ENCODE measurements at places on chromosomes 13 and 19.

DNA sequence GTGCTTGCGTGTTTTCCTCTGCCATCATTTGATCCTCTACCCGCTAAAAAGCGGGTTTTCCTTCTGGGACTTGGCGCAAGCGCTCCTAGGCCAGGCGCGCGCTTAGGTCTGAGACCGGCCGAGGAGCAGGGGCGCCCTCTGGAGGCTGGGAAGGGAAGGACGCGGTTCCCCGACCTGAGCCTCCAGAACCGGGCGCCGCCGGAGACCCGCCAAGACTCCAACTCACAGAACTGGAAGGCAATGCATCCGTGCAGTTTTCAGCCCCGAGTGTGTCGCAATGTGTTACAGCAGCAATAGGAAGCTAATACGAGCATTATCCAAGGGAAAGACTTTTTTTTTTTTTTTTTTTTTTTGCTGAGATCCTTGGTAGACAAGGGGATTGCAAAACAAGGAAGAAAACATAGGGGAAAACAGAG is 190.9 kb downstream of the COL4A1 start:
- peak; percentile 33 for DNase-seq

DNA sequence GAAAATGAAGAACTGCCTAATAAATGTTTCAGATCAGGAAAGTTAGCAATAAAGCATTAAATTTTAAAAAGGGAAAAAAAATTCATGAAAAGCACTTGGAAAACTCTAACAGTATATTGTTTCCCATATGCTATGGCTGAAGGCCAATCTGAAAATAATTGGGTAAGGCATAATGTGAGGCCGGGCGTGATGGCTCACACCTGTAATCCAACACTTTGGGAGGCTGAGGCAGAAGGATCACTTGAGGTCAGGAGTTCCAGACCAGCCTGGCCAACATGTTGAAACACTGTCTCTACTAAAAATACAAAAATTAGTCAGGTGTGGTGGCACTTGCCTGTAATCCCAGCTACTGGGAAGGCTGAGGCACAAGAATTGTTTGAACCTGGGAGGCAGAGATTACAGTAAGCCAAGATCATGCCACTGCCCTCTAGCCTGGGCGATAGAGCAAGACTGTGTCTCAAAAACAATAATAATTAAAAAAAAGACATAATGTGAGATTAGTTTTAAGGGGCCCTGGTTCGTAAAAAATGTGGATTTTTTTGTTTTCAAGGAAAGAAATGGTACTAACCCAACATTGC is 15.2 kb downstream of the INTS6 start:
- DNase-seq, result no peak

DNA sequence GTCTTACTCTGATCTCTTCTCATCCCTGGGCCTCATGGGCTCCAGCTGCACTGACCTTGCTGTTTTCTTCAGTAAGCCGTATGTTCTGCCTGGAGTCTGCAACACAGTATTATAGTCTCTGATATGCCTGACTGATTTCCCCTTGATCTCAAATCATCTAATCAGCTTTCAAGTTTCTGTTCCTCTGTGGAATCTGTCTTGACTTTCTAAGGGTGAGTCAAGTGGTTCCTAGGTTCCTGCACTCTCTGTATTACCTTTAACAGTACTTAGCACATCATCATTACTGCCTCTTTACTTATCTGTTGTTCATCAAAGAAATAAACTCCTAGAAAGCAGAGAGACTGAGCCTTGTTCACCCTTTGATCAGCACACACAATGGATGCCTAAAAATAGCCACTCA is 350.7 kb downstream of the LMO7 start:
- DNase-seq, result no peak

- no peak for DNase-seq
Observed at GRCh38 chr13:54852831-54853230, 1824.2 kb downstream of the OLFM4 start.

DNA sequence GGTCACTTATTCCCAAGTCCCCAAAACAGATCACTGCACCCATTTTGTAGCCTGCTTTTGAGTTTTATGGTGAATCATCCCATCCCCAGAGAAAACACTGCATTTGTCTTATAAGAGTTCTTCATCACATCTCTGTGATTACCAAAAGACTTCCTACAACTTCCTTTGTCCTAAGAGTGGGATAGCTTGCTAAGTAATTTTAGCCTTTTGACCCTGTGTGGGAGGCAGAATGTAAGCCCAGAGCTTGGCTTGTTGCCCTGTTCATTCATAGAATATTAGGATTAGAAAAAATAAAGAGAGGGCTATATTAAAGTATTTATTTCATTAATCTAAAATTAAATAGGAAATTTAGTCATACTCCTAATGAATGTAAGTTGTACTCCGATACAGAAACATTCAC is 213.3 kb downstream of the MZT1 start:
- no peak for DNase-seq

DNA sequence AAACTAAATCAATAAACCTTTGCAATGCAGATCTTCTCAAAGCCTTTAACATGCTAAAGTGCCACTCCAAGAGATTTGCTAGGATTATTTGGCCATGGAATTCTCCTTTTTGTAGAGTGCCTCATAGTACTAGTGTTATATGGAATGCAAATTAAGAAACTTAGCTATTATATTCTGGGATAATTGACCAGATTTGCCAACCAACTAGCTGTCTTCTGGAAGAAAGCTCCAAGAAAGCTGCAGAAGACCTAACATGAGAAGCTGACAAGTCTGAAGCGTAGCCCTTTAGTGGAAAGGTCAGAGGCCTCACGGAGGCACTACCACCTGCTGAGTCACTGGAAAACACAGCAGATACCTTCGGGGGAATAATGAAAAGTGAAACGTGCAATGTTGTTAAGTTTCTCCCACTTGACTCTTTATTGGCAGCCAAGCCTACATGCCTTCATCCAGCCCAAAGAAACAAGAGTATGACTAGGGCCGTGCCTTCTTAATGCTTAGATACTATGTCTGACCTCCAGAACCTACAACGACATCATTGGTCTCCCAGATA is 29.8 kb upstream of the KATNAL1 start:
- no peak for DNase-seq

DNA sequence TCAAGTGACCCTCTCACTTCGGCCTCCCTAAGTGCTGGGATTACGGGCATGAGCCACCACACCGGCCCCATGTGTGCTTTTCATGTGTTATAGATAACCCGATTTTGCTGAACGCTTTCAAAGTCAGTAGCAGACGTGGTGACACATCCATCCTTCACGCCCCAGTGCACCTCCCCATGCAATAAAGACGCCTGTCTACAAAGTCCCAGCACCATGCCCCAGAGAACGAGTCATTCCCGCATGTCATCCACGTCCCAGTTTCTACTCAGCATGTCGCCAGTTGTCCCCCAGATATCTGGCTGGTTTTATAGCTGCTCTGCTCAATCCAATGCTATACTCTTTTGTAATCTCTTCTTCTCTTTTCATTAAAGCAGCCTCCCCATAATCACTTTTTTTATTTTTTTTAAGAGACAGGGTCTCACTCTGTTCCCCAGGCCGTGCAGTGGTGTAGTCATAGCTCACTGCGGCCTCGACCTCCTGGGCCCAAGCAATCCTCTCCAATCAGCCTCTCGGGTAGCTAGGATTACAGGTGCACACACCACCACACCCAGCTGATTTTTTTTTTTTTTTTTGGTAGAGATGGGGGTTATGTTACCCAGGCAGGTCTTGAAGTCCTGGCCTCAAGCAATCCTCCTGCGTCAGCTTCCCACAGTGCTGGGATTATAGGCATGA is 42.5 kb downstream of the DNM2 start:
- DNase-seq, result no peak

- no peak for DNase-seq
Observed at GRCh38 chr13:71659404-71659803, 207.6 kb downstream of the DACH1 start.

DNA sequence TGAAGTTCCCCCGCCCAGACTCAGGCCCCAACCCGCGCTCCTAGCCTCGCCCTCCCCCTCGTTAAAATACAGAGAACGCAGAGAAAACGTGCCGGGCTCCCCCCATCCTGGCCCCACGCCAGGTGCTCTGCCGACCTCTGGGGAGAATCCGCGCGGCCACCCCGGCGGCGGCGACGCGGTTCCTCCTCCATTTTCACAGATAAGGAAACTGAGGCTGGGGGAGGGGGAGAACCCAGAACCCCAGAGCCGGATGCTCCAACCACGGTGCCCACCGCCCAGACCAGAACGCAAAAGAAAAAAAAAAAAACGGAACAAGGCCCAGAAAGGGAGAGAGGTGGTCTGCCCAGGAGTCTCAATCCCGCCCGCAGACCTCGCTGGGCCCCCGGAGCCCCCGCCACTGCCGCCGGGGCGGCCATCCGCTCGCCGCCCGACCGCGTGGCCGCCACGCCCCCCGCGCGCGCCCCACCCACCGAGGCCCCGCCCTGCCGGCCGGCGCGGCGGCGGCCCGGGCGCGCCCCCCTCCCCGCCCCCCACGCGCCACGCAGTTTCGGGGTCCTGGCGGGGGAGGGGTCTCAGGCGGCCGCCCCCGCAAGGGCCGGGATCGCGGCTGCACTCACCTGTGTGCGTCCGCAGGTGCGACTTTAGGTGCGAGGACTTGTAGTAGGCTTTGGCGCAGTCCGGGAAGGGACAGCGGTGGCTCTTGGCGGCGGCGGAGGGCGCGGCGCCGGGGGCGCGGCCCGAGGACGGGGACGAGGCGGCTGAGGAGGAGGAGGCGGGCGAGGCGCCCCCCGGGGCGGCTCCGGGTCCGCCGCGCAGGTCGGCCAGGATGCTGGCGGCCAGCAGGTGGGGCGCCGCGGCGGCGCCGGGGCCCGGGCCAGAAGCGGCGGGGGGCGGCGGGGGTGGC is 703 bp downstream of the KLF16 start:
- DNase-seq, result no peak

Data from activated CD8-positive, alpha-beta memory T cell treated with anti-CD3 and anti-CD28 coated beads for 48 hours (primary cell).